Fibroblast of gingiva (primary cell): ENCODE measurements at places on chromosomes 4 and X.

- DNase-seq, result no peak
Observed at GRCh38 chr4:33037464-33037863, 2317.3 kb downstream of the PCDH7 start.

GRCh38 chr4:37389366-37389765, 144.8 kb downstream of the NWD2 start:
- DNase-seq, result no peak

DNA sequence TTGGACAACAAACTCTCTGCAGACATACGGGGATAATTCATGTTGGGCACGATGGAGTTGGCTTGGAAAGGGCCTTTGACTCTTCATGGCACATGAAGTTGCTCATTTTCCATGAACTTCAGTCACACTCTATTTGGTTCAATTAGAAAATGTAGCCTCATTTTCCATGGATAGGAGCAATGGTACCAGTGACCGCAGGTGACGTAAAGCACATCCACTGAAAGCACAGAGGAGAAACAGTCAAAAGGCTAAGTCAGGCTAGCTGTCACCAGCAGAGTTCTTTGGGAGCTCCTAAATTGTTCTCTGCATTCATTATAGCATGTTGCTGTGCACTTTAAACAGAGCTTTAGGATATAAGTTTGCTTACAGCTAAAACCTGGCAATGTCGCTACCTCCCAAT, 39.9 kb upstream of the MAP3K15 start:
- no peak for DNase-seq

DNA sequence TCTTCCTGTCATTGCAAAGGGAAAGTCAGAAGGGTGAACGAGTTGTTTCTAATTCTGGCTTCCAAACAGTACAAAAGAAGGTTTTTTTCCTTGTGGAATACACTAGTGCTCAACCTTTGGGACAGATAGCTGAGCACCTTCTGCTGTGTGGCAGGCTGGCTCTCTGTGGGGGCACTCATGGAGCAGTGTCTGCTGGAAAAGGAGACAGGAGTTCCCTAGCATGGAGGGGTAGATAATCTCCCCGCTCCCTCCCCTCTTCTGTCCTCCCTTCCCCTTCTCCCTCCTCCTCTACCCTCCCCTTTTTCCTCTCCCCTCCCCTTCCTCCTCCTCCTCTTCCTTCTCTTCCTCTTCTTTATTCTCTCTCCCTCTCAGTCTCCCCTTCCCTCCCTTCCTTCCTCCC, 62.4 kb upstream of the MTM1 start:
- no peak for DNase-seq

DNA sequence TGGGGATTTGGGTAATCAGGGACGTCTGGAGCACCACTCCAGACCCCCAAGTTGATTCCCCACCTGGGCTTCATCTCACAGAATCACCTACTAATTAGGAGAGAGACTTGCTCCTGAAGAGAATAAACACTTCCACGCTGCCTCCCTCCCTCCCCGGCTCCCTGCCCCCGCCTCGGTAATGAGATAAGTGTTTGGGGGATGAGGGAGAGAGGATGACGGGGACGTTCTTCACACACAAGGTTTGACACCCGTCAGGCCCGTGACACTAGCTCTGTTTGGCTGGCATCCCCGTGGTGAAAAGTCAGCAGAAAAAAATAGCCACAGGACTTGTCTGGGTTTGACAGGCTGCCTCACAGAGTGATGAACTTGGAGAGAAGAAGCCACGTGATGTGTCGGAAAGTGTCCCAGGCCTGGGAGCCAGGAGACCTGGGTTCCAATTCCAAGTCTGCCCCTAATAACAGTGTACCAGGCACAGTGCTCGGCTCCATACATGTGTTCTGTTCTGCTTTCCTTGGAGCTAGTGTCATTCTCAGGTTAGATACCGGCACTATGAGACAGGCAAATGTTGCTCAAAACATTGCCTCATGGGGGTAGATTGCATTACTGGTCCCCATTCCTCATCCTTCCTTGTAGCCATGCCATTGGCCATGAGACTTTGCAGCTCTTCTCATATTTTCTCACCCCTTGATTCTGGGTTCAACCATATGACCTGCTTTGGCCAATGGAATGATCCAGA, 578.0 kb downstream of the BCOR start:
- no peak for DNase-seq

DNA sequence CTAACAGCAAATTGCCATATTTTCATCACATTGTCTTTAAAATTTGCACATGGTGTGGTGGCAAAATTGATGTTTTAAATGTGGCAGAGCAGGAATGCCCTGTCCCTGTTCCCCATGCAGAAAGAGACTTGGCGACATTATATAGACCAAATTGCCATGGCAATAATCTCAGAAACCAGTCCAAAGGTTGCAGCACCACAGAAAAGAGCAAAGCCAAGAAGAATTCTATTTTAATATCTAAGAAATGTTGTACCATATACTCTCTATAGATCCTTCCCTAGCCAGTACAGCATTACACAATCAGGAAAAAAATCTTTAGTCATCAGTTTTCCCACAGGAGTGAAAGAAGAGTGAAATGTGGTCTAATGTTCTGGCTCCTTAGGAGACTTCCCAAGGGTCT, 80.0 kb downstream of the UGT2B28 start:
- no peak for DNase-seq

DNA sequence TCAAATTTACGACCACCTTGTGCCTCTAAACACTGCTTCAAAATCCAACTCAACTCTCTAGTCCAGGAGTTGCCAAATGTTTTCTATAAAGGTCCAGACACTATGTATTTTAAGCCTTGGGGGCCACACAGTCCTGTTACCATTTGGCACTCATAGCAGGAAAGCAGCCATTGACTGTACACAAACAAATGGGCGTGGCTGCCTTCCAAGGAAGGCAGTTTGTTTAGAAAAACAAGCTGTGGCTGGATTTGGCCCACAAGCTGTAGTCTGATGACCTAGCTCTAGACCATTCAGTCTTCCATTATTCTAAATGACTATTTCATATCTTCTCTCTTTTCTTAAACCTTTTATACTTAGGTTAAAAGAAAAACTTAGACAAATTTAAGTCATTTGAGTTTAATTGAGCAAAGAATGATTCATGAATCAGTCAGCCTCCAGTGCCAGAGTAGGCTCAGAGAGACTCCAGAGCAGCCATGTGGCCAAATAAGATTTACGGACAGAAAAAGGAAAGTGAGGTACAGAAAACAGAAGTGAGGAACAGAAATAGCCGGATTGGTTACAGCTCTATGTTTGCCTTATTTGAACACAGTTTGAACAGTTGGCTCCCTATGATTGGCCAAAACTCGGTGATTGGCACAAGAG, 825.8 kb upstream of the LCORL start:
- no peak for DNase-seq

DNA sequence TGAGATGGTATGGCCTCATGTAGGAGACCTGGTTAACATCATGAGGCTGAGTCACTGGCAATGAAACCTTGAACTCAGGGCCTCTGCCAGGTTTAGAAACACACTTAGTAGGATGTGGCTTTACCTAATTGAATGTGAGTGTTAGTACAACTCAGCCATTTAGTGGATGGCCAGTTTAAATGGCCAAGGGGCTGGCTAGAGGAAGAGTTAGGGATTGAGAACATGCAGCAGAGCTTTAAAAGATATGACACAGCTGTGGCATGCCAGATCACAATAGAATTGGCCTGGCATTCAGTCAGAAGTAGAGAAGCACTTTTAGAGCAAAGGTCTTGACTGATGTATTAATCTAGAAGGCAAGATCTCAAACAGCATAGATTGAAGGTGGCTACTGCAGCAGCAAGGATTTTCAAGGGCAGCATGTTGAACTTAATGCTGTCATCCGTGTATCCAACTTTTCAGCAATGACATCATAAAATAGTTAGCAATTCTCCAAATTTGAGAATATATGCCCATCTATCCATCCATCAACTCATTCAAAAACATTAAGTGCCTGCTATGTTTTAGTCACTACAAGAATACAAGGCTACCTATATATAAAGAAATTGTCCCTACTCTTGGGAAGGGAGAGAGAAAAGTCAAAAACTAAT, 170.4 kb downstream of the FRAS1 start:
- no peak for DNase-seq

- no peak for DNase-seq
Observed at GRCh38 chr4:70914000-70914399, 11.8 kb downstream of the MOB1B start.

GRCh38 chr4:41281038-41281634, 24.4 kb downstream of the UCHL1 start:
- DNase-seq, result peak; percentile 67

DNA sequence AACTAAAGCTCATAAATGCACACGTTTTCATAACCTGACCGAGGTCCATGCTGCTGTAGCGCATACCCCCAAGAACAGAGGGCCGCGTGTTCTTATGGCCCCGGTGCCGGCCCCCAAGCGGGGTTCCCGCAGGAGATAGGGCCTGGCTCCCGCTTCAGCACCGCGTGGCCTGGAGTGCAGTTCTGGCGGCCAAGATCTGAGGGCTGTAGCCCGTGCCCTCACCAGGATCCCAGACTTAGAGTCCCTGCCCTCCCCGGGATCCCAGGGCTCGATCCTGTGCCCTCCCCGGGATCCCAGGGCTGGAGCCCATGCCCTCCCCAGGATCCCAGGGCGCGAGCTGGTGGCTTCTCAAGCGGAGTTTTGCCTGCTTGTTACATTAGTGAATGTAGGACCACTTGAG, 1.0 kb upstream of the GRPEL1 start:
- no peak for DNase-seq

- DNase-seq, result no peak
Observed at GRCh38 chr4:174324725-174325124, 41.0 kb downstream of the CEP44 start.

DNA sequence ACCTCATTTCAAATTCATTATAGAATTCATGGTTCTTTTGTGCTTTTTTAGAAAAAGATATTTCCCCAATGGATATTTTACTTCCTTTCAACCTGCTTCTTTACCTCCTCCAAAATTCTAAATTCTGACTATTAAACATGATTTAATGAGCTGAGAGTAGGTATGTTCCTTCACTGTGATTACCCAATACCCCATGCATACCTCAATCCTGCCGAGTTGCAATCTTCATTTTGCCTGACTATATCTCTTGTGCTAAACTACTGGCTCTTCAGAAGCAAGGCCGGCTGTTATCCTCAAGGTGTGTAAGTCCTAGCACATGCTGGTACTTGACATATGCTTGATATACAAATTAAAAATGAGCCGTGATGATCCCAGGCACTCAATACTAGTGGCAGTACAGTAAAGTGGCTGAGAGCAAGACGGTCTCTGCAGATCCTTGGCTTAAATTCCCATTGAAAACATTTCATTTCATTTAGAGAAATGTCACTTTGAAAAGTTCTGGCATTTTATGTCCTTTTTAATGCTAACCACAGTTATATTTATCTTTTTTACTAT, 320.4 kb downstream of the KCNIP4 start:
- no peak for DNase-seq

GRCh38 chr4:17489123-17489522, 22.8 kb downstream of the QDPR start:
- DNase-seq, result no peak

DNA sequence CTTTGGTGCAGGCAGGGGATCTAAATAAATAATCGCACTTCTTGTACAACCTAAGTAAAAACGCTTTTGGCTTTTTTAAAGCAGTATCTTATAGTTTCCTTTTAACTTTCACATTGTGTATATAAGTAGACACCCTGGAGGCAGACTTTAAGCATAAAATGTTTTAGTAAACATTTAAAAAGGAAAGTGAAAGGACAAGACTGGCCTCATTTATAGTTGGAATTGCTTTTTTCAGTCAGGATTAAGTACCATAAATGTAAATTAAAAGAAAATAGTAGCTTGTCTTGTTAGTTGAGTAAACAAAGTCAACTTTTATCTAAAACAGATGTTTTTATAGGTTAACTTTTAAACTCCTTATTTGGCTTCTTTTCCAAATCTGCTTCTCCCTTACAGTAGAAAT, 39.7 kb downstream of the PTPN13 start:
- no peak for DNase-seq

DNA sequence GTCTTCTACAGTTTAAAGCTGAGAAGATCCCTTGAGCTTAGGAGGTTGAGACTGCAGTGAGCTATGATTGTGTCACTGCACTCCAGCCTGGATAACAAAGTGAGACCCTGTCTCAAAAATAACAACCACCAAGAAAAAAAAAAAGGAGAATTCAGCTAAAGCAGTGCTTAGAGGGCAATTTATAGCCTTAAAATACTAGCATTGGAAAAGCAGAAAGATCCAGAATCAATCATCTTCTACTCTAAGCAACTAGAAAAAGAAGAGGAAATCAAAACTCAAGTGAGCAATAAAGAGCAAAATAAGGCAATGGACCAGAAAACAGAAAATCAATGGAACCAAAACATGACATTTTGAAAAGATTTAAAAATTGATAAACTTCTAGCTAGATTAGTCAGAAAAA, 639 bp upstream of the PI4K2B start:
- DNase-seq, result no peak

DNA sequence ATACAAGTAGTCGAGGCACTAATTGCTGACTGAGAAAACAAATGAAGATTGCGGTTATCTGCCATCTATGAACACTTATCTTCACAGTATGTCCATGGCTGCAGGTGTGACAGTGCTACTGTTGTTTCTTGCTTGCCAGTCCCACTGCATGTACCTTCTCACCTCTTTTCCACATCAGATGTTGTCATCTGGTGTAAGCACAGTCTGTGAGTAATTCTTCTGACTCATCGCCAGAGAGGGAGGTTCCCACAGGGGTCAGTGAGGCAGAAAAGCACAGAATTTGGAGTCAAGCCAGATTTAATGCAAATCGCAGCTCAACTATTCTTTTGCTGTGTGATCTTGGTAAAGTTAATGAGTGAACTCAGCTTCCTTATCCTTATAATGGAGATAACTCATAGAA, 144.4 kb downstream of the GLRA2 start:
- DNase-seq, result peak; percentile 51

GRCh38 chrX:106286053-106286650, 118.0 kb downstream of the PWWP3B start:
- DNase-seq, result no peak

GRCh38 chrX:129719268-129719667, 19.5 kb upstream of the XPNPEP2 start:
- DNase-seq, result no peak

GRCh38 chr4:128812442-128813235, 3.1 kb downstream of the JADE1 start:
- peak; percentile 55 for DNase-seq

DNA sequence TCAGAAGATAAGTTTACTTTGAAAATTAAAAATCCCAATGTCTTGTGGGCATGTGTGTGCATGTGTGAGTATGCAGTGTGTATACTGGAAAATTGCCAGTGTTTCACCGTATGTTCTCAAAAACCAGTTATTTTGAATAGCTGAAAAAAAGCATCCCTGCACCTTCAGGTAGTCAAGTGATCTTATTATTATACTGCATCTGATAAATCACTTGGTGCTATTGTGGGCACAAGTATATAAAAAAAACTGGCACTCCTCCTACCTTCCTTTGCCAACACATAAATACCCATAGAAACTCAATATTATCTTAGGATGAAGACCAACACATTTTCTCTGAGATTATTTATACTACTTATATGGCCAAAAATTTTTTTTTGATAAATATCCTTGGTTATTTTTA, 91.5 kb upstream of the MAP9 start:
- DNase-seq, result peak; percentile 7

GRCh38 chrX:105461016-105461415, 240.5 kb upstream of the TEX13A start:
- DNase-seq, result no peak
